ENCODE measurements at places on chromosomes 2 and 18.

DNA sequence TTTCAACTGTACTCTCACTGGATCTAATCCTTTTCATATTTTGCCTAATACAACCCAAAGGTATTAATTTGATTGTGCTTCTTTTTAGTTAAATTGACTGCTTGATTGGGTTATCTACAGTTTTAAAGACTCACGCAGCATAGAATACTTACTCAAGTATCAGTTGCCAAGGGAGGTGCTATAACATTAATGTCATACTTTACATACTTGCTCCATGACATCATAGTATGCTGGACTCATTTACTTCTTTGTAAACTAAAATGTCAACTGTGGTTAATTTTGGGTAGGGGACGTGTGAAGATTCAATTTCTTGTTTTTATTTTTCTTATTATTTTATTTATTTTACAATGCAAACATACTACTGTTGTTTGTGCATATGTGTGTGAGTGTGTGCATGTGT, 716.2 kb upstream of the VRK2 start:
- no peak for DNase-seq

DNA sequence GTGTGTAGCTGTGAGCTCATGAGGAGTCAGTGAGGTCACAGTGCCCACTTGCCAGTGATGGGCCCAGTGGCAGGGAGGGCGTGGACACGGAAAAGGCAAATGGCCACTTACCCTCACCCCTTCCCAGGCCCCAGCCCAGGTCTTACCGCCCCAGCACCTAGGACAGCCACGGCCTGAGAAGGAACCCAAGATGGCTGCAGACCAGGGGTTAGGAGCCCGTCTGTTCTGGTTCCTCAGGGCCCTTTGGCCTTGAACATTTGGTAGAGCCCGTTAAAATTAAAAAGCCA, 74.1 kb downstream of the EMX1 start:
- DNase-seq, result no peak

DNA sequence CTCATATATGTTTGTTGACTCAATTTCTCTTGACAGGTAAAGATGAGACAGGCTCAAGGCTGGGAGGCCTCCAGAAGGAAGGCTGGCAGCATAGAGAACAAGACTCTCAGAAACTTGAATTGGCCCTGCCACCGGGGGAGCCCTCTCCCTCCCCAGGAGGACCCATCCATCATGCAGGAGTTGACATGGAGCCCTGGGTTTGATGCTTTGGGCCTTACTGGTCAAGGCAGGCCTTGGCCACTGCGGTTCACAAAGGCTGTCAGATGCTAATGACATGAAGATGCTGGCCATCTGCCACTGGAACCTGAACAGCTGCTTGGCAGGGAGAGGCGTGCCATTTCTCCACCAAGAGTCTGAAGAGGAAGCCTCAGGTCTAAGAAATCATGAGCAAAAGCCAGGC, 193.6 kb downstream of the MTCL1 start:
- no peak for DNase-seq

DNA sequence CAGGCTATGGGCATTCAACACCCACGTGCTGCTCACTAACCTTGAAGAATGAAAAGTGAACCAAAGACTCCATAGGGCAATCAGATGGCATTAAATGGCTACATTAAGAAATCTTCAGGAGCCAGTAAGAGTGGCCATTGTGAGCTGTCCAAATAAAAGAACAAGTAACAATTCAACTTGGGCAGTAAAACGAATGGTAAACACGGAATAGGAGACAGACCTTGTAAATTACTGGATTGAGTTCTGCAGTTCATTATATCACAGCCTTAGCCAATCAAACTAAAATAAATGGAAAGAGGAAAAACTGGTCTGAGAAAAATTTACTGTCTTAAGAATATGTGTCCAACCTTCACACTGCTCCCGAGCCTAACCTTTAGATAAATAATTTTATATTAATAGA, 306.5 kb upstream of the ZNF521 start:
- no peak for DNase-seq

DNA sequence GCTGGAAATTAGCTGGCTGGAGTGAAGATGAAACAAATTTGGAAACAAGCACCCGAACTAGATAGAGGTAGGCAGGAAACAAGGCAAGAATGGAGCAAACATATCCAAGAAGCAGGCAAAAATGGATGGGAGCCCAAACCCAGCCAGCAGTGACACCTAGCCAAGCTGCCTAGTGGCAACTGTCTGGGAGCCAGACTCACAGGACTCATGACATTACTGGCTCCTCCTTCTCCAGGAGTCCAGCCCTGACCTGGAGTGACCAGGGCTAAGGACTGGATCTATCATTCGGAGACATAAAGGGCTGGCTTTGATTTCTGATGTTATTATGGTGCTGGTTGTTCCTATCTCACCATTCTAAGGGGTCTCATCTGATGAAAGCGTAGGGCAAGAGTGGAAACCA, 21.3 kb upstream of the ALK start:
- DNase-seq, result no peak

Data from suppressor macrophage (primary cell).